ENCODE measurements at places on chromosomes 1 and 21. TPM values are rescaled to one million over a fixed set of nuclear protein-coding genes. Genes with fewer than 3 reads are reported as not detected.

Gene LCE1A
- not detected for total RNA-seq

Gene GBP3
- 79.7 TPM for total RNA-seq

Gene GSTM5
- total RNA-seq = 11.6 TPM

Gene OR2T11
- not detected for total RNA-seq

Gene SPRR4
- total RNA-seq = not detected

Gene APOBEC4
- not detected for total RNA-seq

Gene YY1AP1
- total RNA-seq = 91.7 TPM

Gene LEMD1
- not detected for total RNA-seq

Gene CACNA1S
- not detected for total RNA-seq

Gene ATP1A2
- 41.2 TPM for total RNA-seq

Gene PRAMEF11
- not detected for total RNA-seq
